GM12864 (cell line): ENCODE measurements at places on chromosomes 12 and 14.

GRCh38 chr12:84814664-84815245 is 97.8 kb downstream of the SLC6A15 start:
- no peak for DNase-seq

- no peak for DNase-seq
Measured at GRCh38 chr12:111068290-111068689, 147.9 kb upstream of the MYL2 start.

GRCh38 chr12:22624548-22624869 is 462 bp upstream of the ETNK1 start:
- no peak for DNase-seq

DNA sequence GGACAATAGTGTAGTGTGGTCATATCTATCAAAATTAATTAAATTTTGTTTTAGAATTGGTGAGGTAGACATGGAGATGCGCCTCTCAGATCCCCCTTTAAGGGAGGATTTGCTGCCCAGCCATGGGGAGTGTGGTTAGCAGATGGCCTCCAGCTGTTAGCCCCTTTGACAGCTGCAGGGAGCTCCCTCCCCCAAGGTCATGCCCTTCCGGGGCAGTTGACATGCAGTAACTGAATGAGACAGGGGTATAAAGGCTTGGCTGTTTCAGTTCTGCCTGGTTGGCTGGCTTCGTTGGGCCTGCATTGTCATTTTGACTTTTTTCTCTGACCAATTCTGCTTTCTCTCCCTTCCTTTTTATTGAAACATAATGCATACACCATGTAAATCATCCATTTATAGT is 291.5 kb upstream of the SRRM4 start:
- DNase-seq: peak; percentile 70

DNA sequence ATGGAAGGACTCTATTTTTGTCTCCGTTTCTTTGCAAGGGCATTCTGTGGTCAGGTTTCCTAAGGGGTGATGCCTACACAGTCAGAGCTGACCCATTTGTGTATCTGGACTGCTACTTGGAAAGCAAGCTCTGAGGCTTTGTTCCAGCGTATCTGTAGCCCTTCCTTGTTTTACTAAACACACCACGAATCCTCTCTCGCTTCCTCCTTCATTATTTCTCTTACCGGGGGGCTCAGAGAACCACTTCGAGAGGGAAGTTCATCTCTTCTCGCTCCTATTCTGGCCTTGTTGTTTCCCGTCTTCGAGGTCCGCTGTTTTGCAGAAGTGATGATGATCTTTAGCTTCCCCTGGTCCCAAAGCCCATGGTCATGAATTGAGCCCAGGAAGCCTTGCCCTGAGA is 164.7 kb downstream of the SSPN start:
- no peak for DNase-seq

DNA sequence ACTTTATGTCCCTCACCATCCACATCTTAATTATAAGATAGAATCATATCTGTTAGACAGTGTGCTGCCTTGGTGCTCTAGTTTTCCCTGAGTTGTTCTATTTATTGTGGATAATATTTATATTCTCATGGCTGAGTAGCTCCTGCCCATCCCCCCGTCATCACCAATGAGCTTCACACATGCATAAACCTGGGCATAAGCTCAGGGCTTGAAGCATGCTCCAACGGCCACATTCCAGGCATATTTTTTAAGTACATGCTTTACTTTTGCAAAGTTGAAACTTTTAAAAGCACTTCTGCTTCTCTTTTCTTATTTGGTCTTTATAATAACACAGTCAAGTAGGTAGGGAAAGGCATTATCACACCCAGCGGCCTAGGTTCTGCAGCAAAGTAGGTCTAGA is 3.4 kb upstream of the FBXO34 start:
- DNase-seq: no peak

DNA sequence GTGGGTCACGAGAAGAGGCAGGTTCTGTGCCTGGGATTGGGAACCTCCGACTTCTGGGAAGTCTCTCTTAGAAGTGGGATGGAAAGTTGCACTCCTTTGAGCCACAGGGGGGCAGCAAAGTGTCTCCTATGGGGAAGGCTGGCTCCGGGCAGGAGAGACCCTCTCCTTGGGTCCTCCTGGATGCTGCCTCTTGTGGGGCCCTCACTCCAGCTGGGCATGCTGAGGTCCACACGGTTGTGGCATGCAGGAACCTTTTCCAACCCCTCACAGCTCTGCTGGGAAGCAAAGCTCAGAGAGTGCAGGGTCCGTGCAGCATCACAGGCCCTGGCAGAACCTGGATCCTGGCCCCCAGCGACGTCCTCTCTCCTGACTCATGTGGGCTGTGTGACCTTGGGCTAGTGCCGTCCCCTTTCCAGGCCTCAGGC is 17.4 kb downstream of the SDSL start:
- no peak for DNase-seq
